Stimulated activated CD8-positive, alpha-beta memory T cell treated with anti-CD3 and anti-CD28 coated beads, Interleukin-4, amount 100 ng/mL, for 1 hour (primary cell): ENCODE measurements at places on chromosomes 4 and X.

GRCh38 chr4:26379837-26380236 lies 59.0 kb downstream of the RBPJ start:
- no peak for DNase-seq

GRCh38 chrX:11380187-11380844 lies 87.1 kb downstream of the AMELX start:
- DNase-seq, result no peak

DNA sequence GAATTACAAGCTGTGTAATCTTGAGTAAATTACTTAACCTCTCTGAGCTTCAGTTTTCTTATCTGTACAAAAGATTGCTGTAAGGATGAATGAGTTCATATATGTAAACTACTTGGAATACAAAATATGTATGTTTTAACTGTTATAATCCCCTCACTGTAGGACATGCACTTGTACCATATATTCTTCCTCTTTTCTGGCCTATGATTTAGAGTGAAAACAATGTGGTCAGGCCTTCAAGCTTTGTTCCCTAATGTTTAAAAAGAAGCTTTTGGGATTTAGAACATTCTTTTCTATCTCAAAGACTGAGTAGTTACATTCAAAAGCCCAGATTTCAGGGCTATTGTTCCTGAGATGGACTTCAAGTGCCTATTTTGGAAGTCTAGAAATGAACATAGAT lies 26.7 kb upstream of the GPRIN3 start:
- DNase-seq, result no peak

DNA sequence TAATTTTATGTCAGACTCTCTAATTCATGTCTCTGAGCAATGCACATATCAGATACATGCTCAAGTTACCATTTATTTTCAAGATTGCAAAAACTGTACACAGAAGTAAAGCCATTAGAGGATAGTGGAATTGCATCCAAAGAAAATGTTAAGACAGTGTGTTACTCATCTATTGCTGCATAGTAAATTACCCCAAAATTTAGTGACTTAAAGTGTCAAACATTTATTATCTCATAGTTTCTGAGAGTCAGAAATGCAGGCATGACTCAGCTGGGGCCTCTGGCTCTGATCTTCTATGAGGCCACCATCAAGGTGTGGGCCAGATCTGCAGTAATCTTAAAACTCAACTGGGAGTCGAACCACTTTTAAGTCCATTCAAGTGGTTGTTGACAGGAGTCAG lies 275.2 kb downstream of the QDPR start:
- DNase-seq, result no peak

- no peak for DNase-seq
Measured at GRCh38 chr4:147037069-147037468, 91.4 kb upstream of the TTC29 start.

- no peak for DNase-seq
Measured at GRCh38 chr4:80007745-80008149, 65.3 kb downstream of the ANTXR2 start.

GRCh38 chrX:95063554-95063953 lies 1389.5 kb downstream of the FAM133A start:
- no peak for DNase-seq

GRCh38 chrX:95893636-95894035 lies 791.0 kb upstream of the DIAPH2 start:
- no peak for DNase-seq

DNA sequence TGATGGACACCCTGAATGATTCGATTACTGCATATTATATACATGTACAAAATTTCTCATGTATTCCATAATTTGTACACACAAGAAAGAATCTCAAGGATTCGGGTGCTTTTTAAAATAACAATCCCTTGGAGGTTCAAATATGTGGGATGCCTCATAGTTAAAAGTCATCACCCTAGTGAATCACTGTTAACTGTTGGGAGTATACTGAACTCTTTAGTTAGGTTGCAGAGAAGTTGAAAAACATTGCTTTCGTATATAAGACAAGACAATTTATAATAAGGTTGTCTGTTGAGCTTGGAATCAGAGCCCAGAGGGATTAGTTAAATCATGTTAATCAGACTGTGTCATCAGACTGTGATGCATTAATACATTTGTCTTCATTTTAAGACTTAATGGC lies 15.6 kb downstream of the DCK start:
- DNase-seq, result no peak

- DNase-seq, result no peak
Measured at GRCh38 chrX:14095702-14096101, 66.0 kb upstream of the GEMIN8 start.

DNA sequence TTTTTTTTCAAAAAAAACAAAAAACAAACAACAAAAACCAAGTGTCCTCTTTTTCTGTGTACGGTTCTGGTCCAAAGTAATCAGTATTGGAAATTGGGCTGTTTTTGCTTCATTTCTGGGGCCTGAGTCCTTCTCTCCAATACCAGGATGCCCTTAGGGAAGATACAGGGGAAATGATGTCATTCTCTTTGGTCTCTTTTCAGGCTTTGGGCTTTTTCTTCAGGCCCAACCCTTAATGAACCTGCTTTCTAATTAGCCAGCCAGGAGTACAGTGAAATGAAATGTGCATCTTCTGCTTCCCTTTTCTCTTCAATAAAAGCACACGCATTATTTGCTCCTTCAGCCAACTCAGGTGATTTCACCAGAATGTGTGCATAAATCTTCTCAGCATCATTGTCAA lies 52.6 kb upstream of the RBPJ start:
- no peak for DNase-seq

DNA sequence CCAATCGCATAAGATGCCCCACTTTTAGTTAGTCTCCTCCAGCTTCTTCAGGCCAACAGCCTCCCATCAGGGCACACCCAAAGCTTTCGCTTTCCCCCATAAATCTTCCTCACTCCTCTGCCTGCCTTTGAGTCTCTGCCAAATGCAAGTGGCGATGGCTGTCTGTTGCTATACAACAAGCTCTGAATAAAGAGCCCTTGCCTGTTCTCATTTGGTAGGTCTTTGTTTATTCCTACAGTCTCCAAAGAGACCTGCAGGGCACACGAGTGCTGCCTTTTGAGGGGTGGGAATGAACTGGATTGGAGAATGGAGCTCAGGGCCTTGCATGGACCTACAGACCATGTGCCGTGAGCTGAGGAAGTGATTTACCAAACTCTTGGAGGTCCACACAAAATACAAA lies 52.2 kb upstream of the SOD3 start:
- no peak for DNase-seq

DNA sequence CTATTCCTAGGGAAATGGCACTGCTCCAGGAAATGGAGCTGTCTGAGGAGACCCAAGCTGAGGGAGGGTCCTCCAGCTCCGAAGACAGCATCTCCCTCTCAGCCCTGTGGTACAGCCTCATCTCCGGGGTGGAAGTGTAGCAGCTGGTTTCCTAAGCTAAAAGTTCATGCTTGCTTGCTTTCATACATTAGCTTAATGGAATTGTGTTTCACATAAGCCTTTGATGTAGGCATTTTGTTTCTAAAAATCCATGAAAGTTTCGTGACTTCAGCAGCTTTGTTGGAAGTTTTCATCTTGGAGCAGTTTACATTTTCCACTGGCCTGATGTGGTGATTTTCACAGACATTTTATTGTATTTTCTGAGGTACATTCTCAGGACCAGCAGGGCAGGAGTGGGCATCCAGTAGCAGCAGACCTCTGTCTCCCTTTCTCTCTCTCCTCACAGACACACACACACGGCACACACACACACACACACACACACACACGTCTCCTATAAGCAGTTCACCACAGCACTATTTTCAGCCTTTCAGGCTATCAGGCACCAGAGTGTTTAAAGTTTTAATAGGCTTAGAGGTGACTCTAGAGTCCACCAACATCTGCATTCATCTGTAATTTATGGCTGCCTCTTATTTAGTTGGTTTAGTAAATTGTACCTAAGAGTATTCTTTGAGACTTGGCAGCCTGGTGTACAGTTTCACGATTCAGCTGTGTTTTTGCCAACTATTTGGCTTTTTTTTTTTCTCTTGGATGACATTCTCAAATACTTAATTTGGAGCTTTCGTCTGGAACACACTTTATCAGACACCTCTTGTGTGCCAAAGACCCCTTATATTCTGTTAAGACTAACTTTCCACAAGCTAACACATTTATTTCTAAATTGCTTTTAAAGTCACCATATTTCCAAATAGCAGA lies 225.8 kb upstream of the SFRP2 start:
- DNase-seq, result no peak

DNA sequence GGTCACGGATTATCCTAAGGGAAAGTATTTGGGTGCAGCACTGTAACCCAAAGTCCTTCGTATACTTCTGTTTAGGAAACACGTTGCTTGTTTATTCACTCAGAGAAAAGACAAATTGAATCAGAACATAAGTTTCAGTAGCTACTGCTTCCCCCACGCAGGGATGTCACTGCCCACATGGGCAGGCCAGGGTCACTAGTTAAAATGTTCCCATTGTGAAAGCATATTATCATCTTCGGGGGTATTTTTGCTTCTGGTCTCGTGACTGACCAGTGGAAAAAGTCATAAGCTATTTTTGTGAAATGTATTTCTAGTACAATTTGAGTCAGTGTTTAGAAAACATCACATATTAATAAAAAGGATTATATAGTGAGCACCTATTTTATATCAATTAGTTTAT lies 377.8 kb downstream of the PCDH7 start:
- DNase-seq, result no peak
